ENCODE measurements at places on chromosomes 5 and 9.

- no peak for DNase-seq
These were observed 417.0 kb upstream of the TLE4 start for GRCh38 chr9:79154806-79155205.

GRCh38 chr5:114418176-114419066 is 56.6 kb downstream of the KCNN2 start:
- no peak for DNase-seq

- no peak for DNase-seq
These were observed 2.6 kb downstream of the SPARC start for GRCh38 chr5:151683986-151684588.

DNA sequence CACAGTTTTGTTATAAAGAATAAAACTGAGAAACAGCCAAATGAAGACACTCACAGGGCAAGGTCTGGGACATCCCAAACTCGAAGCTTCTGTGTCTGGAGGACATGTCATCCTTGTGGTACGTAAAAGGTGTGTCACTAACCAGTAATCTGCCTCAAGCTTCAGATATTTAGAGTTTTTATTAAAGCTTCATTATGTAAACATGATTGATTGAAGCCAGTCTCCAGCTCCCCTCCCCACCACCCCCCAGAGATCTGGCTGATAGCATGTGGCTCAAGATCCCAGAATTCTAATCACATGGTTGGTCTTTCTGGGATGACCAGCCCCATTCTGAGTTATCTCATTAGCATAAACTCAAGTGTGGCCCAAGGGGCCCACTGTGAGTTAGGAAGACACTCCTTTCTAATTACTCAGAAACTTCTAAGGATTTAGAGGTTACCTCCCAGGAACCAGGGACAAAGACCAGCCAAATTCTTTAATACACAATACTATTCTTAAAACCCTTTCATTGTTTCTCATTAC is 31.4 kb upstream of the ERAP1 start:
- DNase-seq = no peak

- no peak for DNase-seq
These were observed 165.1 kb downstream of the FBXO4 start for GRCh38 chr5:42090162-42090561.

DNA sequence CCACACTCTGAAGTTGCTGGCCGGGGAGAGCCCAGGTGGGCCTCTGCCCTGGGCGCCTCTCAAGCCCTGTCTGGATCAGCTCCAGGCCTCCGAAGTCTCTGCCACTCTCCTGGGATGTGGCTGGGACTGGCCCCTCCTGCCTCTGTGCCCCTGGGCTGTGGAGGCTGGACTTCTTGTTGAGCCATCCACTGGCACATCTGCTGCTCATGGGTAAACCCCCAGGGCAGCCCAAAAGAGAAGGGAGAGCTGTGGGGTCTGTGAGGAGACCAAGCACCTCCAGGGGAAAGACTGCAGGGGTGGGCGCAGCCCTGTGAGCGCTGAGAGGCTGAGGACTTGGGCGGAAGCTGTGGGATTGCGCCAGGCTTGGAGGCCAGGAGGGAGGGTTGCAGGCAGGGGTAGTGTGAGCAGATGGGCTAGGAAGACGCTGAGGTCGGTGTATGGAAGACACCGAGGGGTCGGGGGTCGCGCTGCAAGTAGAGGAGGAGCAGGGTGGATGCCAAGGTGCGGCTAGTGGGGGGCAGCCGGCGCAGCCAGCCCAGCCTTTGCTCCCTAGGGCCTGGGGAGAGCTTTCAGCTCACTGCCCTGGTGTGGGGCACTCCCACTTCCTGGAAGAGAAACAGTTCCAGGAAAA is 118.1 kb downstream of the WNK2 start:
- no peak for DNase-seq

DNA sequence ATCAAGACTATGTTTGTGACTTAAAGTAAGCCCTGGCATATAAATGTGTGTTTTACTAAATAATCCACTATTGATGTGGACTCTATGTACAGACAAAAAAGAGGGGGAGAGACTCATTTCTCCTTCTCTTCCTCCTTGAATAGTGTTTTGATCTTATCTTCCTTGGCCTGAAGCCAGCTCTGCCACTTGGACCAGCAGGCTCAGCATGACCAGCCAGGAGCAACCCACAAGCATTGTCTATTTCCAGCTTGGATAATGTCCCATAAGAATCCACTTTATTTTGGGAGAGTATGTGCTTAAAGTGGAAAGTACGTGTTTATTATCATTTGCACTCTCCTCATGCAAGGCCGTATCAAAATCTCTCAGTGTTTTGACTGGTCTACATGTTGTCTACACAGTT is 23.8 kb upstream of the SLC46A2 start:
- DNase-seq = no peak

- DNase-seq = no peak
These were observed 189.9 kb downstream of the NSG2 start for GRCh38 chr5:174235221-174236011.

- peak; percentile 48 for DNase-seq
These were observed 184.8 kb upstream of the TBCA start for GRCh38 chr5:77960863-77961396.

GRCh38 chr5:61640179-61641021 is 308.3 kb downstream of the ZSWIM6 start:
- no peak for DNase-seq

GRCh38 chr5:80246995-80247729 is 8.7 kb downstream of the SERINC5 start:
- DNase-seq = peak; percentile 49

- DNase-seq = peak; percentile 20
These were observed 43.3 kb downstream of the ANKRD33B start for GRCh38 chr5:10607023-10607665.

GRCh38 chr5:137708796-137709559 is 26.9 kb downstream of the KLHL3 start:
- no peak for DNase-seq

GRCh38 chr5:28215091-28215490 is 1176.7 kb upstream of the CDH9 start:
- DNase-seq = no peak

DNA sequence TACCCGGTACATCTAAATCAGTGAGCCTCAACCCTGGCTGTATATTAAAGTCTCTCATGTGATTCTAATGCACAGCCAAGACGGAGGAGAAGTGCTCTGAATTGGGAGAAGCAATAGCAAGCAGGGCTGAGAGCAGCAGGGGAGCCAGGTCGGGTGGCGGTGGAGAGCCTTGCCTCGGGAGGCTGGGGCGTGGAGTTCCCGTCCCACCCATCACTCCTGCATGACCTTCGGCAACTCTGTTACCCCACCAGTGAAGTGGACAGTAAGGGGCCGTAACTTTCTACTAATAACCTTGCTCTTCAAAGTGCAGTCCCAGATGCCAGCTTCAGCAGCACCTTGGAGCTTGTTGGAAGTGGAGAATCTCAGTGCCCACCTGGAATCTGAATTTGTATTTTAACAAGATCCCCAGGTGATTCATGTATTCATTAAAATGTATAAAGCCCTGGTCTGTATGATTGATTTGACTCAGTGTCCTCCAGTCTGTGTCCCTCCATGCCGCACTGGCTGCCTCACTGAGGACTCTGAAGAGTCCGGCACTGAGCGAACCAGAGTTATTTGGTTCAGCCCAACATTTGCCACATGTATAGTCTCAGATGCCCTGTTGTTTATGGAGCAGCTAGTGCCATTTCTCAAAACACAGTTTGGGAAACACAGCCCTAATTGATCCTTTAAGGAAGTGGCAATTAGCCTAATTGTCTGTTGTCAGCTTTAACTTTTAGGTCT is 6.5 kb downstream of the ERGIC1 start:
- DNase-seq = no peak

DNA sequence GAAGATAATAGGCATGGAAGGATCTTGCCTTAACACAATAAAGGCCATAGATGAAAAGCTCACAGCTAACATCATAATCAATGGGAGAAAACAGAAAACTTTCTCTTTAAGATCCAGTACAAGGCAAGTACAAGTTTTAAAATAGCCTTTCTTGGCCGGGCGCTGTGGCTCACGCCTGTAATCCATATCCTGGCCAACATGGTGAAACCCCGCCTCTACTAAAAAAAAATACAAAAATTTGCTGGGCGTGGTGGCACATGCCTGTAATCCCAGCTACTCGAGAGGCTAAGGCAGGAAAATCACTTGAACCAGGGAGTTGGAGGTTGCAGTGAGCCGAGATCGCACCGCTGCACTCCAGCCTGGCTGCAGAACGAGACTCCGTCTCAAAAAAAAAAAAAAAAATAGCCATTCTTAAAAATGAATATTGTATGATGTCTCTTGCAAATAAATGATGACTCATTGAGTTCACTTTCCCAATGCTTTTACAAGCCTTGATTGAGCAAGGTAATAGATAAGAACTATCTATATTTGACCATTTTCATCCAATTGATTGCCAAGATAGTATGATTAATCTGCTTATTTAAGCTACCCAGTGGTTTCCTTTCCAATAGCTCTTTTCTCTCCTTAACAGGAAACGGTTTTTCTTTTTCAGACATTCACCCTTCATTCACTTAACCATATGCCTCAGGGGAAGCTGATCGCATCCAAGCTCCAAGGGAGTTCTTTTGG is 15.8 kb downstream of the CCDC152 start:
- no peak for DNase-seq

DNA sequence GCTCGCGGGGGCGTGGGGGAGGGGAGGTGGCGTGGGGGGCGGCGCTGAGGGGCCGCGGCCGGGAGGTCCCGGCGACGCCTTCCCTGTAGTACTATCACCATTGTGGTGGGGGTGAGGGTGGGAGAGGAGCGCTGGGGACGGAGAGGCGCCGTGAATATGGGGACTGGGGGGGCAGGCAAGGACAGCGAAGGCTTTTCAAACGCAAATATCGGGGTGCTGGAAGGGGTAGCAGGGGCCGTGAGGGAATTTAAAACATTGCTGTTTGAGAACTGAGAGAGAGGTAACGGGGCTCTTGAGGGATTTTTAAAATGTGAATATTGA is 427 bp downstream of the RBM27 start:
- no peak for DNase-seq

DNA sequence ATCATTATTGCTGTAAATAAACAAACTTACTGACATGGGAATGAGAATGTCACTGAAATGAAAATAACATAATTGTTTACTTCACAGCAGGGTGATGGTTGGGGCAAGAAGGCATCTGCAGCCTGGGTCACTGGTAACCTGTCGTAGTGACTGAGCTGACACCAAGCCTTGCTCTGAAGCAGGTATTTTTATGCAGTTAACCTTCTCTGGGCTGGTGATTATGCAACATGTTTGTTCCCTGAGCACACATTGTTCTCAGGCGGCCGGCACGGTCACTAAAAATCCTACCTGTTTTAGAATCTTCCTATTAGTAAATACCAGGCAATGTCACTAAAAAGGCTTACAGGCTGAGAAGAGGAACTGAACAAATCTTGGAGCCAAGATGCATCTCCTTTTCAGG is 157.7 kb upstream of the NR3C1 start:
- no peak for DNase-seq

DNA sequence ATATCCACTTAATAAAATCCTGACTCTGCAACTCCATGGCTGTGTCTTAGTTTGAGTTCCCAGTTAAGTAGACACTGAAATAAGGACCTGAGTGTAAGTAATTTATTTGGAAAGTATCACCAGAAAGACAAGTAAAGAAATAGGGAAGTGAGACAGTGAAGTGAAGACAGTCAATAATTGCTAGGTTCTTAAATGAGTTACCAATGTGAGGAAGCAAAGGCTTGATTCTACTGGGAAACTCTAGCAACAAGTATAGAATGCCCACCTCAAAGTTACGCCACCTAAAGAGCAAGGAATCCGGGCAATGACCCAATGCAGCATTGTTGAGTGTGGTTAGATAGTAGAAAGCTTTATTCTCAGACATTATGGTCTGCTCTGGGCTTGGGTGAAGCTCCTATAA is 383.9 kb downstream of the TLR4 start:
- no peak for DNase-seq

- DNase-seq = no peak
These were observed 260.2 kb upstream of the PPP1R2B start for GRCh38 chr5:156589946-156590216.

DNA sequence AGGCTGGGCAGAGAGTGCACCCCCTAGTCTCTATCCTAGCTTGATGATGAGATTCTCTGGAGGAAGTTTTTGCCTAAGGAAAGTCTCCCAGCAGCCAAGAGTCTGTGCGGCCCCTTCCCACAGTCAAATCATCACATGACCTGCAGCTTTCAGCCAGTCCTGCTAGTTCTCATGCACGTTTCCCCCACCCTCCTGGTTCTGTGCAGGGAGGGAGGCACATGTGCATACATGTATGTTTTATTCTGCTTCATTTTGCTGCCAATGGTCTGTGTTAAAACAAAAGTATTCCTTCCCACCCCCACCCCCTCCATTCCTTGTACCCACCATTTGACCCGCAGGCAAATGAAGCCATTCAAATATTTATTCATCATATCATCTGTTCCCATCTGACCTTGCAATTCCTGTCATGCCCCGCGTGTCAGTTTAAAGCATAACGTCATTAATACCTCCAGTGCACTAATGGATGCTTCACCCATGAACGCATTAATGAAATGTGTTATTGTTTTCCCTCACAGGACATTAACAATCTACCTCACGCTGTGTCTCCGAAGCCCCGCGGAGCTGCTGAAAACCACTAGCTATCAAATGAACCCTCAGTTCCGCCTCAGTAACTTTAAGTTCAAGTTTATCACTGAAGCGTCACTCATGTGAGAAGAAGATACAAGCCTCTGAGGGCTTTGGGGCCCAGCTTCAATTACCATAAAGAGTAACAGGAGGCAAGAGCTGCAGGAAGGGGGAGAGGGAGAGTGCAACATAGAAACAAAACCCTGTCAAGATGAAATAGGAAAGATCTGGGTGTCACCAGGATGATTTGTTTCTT is 139.6 kb downstream of the RASEF start:
- no peak for DNase-seq

DNA sequence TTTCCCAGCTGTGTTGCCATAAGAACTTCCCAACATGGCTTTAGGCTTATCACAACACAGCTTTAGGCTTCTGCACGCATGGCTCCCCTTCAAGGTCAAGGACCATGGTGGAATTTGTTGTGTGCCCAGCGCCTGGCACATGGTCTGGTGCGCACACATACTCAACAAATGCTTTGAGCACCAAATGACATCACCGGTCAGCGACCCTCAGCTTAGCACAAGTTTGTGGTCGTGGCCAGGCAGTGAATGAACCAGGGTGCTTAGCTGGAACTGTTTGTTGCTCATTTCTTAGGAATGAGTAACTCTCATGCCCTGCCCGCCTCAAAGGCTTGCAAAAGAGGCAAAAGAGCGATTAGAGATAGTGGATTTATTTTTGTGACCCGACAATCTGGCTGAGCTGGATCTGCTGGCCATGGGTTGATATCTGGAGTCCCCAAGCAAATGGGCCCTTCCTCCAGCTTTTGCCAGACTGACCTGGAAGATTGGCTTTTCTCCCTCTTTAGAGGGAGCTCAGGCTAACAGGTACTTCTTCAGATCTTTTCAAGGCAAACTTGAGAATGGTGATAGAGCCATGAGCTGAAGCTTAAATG is 58.9 kb downstream of the DAP start:
- no peak for DNase-seq
